AG09319 (cell line): ENCODE measurements at places on chromosomes 7 and 10.
A peak's percentile ranks its signal among the peaks of the same experiment; 100 is the strongest.

DNA sequence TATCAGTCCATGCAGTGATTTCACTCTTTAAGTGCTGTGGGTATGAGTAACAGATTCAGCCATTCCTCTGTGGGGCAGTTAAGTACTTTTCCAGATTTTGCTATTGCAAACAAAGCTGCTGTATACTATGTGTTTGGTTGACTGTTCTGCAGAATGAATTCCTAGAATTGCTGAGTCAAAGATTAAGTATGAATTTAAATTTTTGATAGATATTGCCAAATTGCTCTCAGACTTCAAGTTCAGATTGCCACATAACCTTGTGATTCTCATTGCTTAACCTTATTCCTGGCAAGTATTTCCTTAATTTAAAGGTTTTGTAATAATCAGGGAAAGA, 21.6 kb upstream of the SAR1A start:
- DNase-seq = peak; percentile 86

DNA sequence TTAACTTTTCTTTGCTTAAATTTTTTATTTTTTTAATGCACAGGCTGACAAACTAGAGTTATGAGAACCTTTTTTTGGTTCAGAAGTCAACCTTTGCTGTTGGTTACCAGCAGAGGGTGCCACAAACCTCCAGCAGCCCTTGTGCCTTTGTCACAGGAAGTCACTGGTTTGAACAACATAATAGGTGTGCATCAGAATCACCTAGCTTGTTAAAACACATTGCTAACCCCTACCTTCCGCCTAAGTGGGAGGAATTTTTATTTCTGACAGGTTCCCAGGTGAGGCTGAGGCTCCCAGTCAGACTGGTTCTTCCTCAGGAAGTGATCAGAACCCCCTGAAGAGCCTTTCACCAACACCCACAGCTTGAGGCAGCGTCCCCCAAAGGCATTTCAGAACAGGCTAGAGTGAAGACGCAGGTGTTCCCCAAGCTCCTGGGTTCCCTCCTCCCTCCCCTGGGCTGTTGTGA, 22.6 kb upstream of the VDAC2 start:
- no peak for DNase-seq

GRCh38 chr10:36725581-36726520, 399.5 kb upstream of the ANKRD30A start:
- DNase-seq = peak; percentile 53

GRCh38 chr10:117546020-117546580, 3.6 kb downstream of the EMX2 start:
- DNase-seq = no peak

GRCh38 chr7:150410680-150411346, 31.7 kb downstream of the ZNF775 start:
- no peak for DNase-seq

DNA sequence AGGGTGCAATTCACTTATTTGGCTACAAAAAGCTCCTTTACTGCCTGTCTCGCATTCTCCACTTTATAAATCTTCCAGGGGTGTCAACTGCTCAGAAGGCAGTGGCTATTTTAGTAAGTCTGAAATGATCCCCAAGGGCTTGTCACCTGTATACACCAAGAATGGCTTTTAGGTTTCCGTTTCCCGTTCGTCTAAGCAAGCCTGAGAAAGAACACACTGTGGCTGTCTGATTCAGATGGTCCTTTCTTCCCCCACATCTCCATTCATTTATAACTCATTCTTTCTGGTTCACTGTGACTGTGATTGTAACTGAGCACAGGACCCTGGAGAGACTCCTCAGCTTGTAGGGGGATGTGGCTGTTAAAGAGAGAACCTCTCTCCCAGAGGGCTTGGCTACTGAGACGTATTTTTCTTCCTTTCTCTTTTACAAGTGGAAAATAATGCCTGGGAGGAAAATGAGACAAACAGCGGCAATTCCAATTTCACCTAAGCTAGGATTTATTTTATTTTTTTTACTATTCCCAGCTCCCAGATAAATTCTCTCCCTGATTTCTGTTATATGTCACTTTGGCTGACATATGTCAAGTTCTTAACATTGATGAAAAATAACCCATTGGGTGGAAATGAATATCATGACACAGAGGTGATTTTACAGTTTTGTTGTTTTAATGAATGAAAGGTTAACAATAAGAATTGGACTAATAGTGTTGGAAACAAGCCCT, 129.3 kb downstream of the FAM107B start:
- no peak for DNase-seq

- DNase-seq = no peak
Observed at GRCh38 chr7:22049766-22050500, 104.2 kb upstream of the CDCA7L start.

- no peak for DNase-seq
Observed at GRCh38 chr7:47931005-47932004, 17.0 kb downstream of the PKD1L1 start.

DNA sequence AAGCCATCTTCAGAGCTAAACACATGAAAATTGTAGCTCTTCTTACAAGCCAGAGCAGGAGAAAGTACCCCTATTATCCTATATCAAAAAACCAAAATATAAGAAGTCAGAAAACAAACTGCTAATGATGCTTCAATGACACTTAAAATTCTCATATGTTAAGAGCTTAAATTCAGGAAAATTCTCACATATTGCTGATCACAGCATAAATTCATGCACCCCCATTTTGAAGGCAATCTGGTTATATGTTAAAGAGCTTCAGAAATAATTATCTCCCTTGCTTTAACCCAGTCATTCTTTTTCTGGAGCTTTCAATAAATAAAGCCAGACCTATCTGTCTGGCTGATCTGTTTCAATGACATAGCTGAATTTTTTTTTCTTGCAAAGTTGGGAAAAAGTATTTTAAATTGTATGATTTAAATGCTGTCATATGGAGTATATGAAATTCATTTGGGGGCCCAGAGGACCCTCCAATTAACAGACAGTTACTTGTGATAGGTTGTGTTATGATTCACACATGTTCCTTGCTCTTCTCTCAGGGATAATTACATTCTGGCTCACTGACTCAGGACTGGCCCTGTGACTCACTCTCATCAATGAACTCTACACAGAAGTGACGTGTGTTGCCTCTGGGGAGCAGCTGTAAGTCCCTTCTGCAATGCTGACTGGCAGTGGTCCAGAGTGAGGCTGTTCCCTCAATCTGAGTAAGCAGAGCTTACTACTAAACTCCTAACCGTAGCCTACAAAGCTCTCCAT, 85.2 kb downstream of the HGF start:
- DNase-seq = peak; percentile 99

DNA sequence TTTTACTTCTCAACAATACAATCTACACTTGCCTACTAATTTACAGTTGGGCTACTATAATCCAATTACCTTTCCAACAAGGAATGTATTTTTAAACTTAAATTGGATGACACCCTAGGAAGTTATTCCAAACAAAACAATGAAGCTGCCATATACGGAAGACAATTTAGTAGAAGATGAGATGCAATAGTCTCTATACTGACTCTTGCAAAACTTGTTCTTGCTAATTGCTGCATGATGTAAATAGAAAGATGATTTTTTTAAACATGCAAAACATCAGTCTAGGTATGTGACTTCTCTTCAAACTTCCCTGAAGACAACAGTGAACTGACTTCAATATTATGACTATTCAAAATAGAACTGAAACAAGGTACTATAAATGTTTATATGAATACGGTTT, 17.6 kb downstream of the NT5C3A start:
- no peak for DNase-seq

DNA sequence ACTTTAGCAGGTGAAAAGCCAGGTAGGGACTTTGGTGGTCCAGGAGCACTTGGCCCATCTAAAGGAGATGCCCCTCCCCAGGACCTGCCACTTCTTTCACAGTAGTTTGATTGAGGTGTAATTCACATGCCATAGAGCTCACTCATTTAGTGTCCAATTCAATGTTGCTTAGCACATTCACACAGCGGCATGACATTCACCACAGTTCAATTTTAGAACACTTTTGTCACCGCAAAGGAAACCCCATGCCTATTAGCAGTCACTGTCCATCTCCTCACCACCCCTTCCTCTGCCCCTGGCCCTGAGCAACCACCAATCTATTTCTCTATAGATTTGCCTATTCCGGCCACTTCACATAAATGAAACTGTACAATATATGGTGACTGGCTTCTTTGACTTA, 211.6 kb upstream of the ZMIZ1 start:
- DNase-seq = no peak

DNA sequence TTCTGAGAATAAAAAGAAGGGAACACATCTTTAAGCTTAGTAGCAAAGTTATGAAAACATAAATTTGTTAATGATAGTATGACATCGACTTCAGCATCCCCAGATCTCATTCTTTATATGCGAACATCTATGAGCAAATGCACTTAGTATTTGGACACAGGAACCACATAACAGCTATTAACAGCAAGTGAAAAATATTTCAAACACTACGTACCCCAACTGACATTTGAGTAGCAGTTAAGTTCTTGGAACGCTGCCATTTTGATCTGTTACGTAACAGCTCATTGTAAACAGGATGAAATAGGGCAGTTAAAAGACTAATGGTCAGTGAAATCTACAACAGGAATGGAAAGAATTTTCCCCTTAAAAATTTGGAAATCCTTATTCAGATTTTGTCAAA, 428.9 kb downstream of the TNS3 start:
- DNase-seq = peak; percentile 80

DNA sequence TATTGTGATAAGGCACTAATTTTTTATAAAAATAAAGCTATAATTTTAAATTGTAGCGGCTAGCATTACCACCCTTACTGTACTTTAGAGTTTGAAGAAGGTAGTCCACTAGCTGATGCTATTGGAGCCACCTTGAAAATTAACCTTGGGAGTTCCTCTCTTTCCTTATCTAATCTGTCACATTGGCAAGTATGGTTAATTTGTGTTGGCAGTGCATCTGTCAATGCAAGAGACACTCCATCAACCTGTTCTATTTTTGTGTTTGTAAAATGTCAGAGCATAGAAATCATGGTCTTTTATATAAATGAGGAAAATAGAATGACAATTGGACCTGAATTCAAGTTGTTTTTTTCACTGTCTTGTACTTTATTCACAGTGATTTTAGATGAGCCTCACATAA, 20.5 kb downstream of the GLCCI1 start:
- DNase-seq = no peak

DNA sequence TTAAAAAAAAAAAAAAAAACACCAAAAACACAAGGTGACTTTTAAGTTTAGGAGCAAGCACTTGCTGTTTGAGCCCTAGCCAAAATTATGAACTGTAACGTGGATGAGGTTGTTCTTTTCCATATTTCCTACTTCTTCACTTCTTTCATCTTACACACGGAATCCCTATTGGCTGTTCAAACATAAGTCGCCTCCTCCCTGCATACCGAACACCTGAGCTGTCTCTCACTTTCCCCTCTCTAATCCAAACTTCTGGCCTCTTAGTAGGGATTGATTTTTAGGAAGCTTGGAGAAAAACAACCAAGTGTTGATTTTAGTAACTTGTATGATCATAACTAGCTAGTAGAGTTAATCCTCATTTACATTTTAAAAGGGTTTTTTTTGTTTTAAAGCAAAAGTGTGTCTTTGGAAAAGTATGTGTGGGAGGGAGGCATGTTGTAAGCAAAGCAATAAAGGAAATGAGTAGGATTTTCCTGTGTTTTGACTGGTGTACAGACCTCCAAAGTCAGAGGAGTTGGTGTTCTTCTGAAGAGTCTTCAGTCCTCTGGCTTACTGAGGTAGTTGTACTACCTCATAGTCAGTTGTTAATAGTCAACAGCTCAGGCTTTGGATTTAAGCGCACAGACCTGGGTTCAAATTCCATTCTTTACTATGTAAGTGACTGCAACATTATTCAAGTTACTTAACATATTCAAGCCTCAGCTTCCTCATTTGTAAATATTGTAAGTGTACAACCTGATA, 39.3 kb downstream of the RABGEF1 start:
- DNase-seq = no peak

GRCh38 chr7:25976630-25977029, 175.4 kb upstream of the NFE2L3 start:
- DNase-seq = no peak

DNA sequence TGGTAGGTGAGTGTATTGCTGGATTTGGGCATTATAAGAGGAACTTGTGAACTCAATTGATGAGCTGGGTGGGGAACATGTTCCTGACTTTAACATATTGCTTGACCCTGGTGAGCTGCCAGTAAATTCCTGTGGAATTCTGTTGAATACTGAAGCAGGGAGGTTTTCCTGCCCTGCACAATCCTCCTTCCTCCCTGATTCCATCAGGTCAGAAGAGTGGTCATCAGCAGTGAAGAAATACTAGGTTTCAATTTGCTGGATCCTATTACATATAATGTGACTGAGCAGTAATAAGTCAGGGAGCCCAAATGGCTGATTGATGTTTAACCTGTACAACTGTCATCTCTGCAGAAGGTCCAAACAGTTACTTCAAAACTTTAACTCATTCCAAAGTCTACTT, 581.2 kb downstream of the SUGCT start:
- no peak for DNase-seq

DNA sequence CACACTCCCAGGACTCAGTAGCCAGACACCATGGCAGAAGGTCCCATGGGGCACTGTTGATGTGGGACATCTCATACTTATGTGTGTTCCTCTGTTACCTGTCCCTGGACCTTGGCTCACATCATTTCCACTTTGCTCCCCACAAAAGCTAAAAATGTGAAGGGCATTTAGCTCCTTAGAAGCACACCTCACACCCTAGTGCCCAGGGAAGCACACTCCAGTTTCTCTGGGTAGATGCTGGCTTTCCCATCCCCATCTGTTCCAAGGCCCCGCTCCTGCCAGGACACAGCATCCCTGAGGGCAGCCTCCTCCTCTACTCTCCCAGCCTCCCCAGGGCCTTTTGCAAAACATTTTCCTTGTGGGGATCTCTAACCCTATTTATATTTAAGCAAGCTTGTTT, 572.4 kb upstream of the MGMT start:
- no peak for DNase-seq

GRCh38 chr7:73746378-73746777, 7.8 kb upstream of the ABHD11 start:
- DNase-seq = no peak

- DNase-seq = no peak
Observed at GRCh38 chr10:19656420-19657042, 159.7 kb upstream of the PLXDC2 start.

DNA sequence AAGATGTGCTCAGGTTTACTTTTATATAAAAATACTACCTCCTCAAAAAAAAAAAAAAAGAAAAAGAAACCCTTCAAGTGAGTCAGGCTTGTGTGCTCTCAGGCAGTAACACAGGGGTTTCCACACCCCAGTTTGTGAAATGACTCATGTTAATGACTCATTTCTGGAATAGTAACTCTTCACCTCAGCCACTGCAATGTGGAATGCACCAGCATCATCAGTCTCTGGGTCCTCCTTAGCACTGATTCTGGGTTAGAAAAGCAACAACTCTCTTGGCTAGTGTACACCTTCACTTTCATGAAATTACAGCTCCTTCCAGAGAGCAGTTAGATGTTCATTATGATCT, 110.6 kb downstream of the EMX2 start:
- peak; percentile 61 for DNase-seq

DNA sequence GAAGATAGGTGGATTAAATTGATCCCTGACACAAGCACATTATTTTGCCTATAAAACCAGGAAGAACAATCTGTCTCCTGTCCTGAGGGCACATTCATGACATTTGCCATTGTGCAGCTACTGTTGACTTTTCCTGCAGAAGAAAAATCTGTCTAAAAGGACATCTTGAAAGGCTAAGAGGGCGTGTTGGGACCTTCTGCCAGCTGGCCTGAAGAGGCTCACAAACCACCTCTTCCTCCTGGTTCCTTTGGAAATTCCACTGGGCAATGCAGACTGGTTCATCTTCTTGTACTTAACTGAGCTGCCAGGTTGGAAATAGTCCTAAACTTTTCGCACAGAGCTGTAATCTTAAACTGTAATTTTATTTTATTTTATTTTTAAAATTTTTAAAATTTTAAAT, 35.7 kb upstream of the PIP start:
- no peak for DNase-seq

GRCh38 chr7:105339404-105340323, 49.1 kb downstream of the SRPK2 start:
- no peak for DNase-seq
